GM18507 (cell line): ENCODE measurements at places on chromosomes 4 and X.

DNA sequence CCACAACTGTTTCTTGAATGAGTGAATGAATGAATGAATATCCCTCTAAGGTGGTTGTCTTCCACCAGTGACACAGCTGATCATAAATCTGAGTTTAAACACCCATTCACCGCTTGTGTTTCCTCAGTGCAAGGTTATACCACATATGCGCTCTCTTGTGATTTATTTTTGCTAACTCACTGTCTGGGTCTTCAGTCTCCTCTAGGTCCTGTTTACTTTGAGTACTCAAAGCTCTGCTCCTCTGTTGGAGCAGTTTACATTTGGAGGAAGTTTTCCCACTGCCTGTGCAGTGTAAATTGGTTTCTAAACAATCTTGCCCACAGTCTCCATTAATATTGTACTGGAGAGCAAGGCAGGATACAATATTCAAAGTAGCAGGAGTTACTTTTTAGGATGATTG is 212.6 kb upstream of the JADE1 start:
- DNase-seq = no peak

DNA sequence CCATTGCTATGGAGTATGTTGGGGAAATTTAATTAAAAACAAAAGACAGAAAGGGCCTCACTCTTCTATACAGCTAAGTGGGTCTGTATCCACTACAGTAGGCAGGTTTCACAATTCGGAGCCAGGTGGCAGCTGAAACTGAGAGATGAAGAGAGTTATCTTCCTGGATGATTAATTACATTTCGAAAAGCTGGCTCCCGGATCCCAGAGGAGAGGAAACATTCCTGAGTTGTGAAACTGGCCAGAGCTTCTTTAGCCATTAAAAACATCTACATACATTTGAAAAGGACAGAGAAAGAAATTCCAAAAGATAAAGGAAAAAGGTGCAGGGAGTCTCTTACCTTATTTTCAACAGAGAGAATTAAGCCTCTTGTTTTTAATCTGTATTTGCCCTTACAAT is 15.5 kb upstream of the PDZD4 start:
- no peak for DNase-seq

GRCh38 chr4:1868293-1868692 is 2.9 kb upstream of the NSD2 start:
- DNase-seq = no peak

DNA sequence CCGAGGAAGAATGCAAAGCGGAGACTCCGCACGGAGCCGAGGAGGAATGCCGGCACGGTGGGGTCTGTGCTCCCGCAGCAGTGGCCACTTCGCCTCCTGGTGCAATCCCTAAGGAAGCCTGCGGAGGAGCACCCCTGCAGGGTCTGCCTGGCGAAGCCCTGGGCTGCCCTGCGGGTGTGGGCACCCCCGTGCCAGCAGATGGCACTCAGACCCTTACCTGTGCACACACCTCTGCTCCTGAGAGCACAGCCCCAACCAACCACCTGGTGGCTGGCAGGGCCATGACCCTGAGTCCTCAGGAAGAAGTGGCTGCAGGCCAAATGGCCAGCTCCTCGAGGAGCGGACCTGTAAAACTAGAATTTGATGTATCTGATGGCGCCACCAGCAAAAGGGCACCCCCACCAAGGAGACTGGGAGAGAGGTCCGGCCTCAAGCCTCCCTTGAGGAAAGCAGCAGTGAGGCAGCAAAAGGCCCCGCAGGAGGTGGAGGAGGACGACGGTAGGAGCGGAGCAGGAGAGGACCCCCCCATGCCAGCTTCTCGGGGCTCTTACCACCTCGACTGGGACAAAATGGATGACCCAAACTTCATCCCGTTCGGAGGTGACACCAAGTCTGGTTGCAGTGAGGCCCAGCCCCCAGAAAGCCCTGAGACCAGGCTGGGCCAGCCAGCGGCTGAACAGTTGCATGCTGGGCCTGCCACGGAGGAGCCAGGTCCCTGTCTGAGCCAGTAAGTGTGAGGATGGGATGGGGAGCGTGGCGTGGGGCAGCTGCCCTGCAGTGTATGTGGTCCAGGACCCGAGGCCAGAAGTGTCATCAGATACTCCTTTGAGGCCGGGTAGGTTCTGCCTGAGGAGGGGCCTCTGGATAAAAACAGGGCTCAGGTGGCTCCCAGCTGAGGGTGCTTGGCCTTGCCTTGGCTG is 7.0 kb downstream of the TACC3 start:
- DNase-seq = no peak

- DNase-seq = no peak
Measured at GRCh38 chrX:41067721-41068120, 17.5 kb upstream of the USP9X start.
